Keratinocyte (primary cell): ENCODE measurements at places on chromosomes 13 and 19. TPM values are rescaled to one million over a fixed set of nuclear protein-coding genes. Genes with fewer than 3 reads are reported as not detected.

KATNAL1 gene
- polyA plus RNA-seq = 6.1 to 10.1 TPM (median 8.1 TPM) in 3 replicates

SLITRK1 gene
- not detected in 3 replicates for polyA plus RNA-seq

SULT2B1 gene
- polyA plus RNA-seq = 6.0 to 10.2 TPM (median 8.9 TPM) in 3 replicates

LHFPL6 gene
- 8.9 to 19.9 TPM (median 15.8 TPM) in 3 replicates for polyA plus RNA-seq

CCDC70 gene
- not detected in 3 replicates for polyA plus RNA-seq

CGB7 gene
- polyA plus RNA-seq = 0.92 to 4.1 TPM (median 1.2 TPM) in 3 replicates

GRCh38 chr19:51792932-51793331, 2.0 kb upstream of the FPR3 start:
- H3K4me3 ChIP-seq = no peak overlapping the region
- no peaks in the 10 kb centered on the region for H3K27me3 ChIP-seq
- H3K4me1 ChIP-seq = no peaks in the 10 kb centered on the region
- no peak overlapping the region for H3K27ac ChIP-seq
- H3K36me3 ChIP-seq = no peaks in the 10 kb centered on the region

- no peak overlapping the region for H3K27ac ChIP-seq
- no peaks in the 10 kb centered on the region for H3K27me3 ChIP-seq
- no peaks in the 10 kb centered on the region for H3K36me3 ChIP-seq
Measured at GRCh38 chr13:56400774-56401173, 739.9 kb upstream of the PRR20A start.

- H3K36me3 ChIP-seq = no peaks in the 10 kb centered on the region
- H3K4me3 ChIP-seq = peak overlapping the region; percentile 27
- no peak overlapping the region for H3K27ac ChIP-seq
Measured at GRCh38 chr19:10289167-10289835, 451 bp upstream of the ICAM5 start.

GRCh38 chr19:30228113-30228834, 143.9 kb upstream of the ZNF536 start:
- H3K27me3 ChIP-seq = peaks cover 71% of the 10 kb centered on the region
- H3K4me3 ChIP-seq = no peak overlapping the region
- H3K36me3 ChIP-seq = no peaks in the 10 kb centered on the region
- no peak for DNase-seq
- H3K4me1 ChIP-seq = peaks cover 3% of the 10 kb centered on the region
- H3K27ac ChIP-seq = no peak overlapping the region

DNA sequence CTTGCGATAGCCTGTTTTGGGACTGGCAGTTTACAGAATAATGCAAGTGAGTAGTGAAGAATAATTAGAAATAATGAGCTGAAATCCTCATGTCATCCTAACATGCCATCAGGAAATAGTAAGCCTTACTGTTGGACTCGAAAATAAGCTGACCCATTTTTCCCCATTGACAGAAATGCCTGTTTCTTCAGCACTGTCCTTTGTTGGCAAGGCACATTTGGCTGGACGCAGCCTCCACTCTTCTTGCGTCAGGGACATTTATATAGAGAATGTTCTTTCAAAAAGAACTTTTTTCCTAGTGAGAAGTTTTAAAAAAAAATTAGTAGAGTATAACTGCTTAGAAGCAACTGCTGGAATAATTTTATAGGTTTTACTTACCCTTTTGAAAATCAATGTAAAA, 47.1 kb downstream of the ARHGAP35 start:
- no peak overlapping the region for H3K4me3 ChIP-seq
- H3K4me1 ChIP-seq = peaks cover 19% of the 10 kb centered on the region
- H3K27me3 ChIP-seq = no peaks in the 10 kb centered on the region
- H3K27ac ChIP-seq = no peak overlapping the region
- peaks cover 2% of the 10 kb centered on the region for H3K36me3 ChIP-seq
- no peak for DNase-seq

- H3K27ac ChIP-seq = no peak overlapping the region
- H3K27me3 ChIP-seq = no peaks in the 10 kb centered on the region
- H3K4me1 ChIP-seq = peaks cover 19% of the 10 kb centered on the region
- DNase-seq = no peak
Measured at GRCh38 chr13:38900188-38900587, 90.4 kb downstream of the STOML3 start.

DNA sequence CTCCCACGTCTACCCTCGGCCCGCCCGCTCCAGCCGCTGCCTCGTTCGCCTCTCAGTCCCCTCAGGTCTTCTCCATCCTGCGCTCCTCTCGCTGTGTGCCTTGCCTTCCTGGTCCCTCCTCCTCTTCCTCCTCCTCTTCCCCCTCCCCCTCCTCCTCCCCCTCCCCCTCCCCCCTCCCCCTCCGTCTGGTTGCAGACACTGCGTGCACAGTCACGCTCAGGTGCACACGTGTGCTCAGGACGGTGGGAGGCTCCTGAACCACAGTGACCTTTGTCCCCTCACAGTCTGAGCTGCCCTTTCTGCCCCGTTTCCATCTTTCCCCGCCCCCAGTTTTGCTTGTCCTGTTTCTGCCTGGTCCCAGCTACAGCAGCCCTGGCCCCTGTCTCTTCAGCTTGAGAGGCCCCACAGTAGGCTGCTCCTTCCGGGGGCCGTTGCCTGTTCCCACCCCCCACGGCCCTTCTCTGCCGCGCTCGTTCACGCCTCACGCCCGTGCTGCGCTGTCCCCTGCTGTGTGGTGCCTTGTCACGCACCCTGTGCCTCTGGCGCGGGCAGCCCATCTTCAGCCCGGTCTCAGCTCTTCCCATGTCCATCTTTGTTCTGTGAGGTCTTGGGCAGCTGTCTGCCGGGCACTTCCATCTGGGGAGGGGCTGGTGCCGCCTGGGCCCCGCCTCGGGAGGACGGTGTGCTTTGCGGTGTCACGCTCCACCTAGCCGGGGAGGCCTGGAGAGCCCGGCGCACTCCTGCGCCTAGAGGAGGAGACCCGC, 13.8 kb upstream of the RPS15 start:
- no peaks in the 10 kb centered on the region for H3K27me3 ChIP-seq
- H3K36me3 ChIP-seq = peaks cover 76% of the 10 kb centered on the region
- no peak overlapping the region for H3K4me3 ChIP-seq
- no peak for DNase-seq

GRCh38 chr13:75432811-75433244, 49.1 kb downstream of the TBC1D4 start:
- no peaks in the 10 kb centered on the region for H3K27me3 ChIP-seq
- no peak overlapping the region for H3K4me3 ChIP-seq
- H3K4me1 ChIP-seq = peaks cover 10% of the 10 kb centered on the region
